Stimulated activated CD4-positive, alpha-beta T cell treated with anti-CD3 and anti-CD28 coated beads, Interleukin-4, amount 100 ng/mL, for 24 hours (primary cell): ENCODE measurements at places on chromosomes 7 and 10.

DNA sequence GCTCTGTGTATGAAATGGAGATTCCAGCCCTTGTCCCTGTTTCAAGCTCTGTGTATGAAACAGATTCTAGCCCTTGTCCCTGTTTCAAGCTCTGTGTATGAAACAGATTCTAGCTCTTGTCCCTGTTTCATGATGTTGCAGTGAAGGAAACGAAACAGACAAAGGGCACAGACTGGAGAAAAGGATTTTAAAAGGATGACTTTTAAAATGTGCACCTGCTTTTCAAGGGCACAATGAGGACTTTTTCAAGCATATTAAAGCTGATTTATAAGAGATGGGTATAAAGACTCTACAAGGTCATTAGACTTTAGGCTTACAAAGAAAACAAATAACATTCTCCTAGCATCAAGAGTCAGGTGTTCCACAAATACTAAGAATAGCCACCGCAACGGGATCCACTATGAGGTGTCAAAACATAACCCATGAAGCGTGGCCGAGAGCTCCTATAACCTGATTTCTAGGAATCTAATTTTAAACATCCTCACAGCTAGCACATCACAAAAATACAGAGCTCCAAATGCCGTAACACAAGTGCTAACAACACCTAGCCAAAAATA, 29.0 kb downstream of the DIP2C start:
- no peak for DNase-seq

DNA sequence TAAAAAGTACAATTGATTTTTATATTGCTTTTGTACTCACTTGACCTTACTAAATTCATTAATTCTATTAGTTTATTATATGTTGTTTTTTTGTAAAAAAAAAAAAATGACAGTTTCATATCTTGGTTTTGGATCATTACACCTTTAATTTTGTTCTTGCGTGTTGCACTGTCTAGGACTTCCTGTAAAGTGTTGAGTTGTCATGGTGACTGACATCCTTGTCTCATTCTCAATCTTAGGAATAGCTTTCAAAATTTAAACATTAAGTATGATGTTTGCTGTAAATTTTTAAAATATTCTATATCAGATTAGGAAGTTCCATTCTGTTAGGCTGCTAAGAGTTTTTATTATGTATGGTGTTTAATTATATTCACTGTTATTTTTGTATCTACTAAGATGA, 139.1 kb downstream of the ARHGAP12 start:
- no peak for DNase-seq

DNA sequence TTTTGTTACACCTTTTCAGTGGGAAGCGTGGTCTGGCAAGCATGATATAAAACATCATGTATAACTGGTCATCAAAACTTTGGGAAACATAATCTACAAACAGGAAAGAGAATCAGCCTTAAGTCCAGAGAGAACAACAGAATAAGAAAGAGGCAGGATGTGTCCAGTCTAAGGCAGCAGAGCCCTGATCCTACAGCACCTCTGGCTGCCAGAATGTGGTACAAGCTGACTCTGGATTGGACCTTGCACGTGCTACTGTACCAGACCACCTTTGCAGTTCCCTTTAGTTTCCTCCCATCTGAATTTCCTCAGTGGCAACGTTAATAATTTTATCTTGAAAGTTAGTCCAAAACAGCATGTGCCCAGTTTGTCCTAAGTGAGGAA, 824.6 kb upstream of the IGFBP3 start:
- no peak for DNase-seq

- no peak for DNase-seq
Measured at GRCh38 chr7:35454575-35455385, 200.9 kb upstream of the TBX20 start.

DNA sequence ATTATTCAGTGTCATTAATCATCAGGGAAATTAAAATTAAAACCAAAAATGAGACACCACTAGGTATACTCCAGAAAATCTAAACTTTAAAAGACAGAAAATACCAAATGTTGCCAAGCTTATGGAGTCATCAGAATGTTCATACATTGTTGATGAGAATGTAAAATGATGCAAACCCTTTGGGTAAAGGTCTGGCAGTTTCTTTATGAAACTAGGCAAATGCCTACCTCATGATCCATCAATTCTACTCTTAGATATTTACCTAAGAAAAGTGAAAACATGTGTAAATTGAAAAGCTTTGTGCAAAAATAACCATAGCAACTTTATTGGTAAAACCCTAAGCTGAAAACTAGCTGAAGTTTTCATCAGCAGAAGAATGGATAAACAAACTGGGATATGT, 329.5 kb upstream of the MEOX2 start:
- no peak for DNase-seq

DNA sequence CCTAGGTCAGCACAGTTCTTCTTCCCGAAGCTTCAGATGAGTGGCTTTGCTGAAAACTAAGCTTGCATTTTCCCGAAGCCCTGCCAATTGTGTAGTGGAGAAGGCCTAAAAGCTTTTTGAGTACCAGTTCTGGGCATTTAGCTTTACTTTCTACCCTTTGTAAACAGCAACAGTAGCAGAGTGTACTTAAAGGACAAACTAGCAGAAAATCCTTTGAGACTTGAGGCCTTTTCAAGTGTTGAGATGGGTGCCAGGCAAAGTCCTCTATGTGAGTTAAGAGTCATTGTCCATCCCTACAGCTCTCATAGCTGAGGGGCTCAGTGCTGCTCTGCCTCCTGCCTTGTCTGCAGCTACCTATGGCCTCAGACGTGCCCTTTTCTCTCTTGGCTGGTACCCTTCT, 368.2 kb downstream of the CCSER2 start:
- no peak for DNase-seq

- no peak for DNase-seq
Measured at GRCh38 chr10:1538531-1539061, 198.7 kb downstream of the ADARB2 start.

- peak; percentile 7 for DNase-seq
Measured at GRCh38 chr10:93701866-93702209, 554 bp downstream of the FRA10AC1 start.

- no peak for DNase-seq
Measured at GRCh38 chr10:97408496-97408992, 7.4 kb upstream of the RRP12 start.

- no peak for DNase-seq
Measured at GRCh38 chr7:95491634-95492314, 6.0 kb downstream of the ASB4 start.

DNA sequence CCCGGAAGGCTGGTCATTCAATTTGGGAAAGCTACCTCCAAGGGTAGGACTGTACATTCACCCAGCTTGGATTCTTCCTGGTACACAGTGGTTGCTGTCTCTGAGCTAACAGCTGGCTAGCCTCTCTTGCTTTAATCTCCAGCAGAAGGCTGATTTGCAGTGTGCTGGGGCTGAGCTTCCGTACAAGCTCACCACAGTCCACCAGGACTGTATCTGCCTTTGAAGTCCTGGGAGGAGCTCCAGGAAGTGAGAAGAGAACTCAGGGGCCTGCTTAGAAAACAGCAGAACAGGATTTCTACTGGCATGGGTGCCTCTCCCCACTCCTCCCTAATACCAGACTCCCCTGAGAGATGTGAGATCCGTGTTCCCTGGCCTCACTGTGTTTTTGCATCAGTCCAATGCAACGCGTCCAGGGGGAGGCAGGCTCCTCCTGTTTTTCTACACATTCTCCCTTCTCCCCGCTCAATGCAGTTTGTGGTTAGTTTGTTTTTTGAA, 6.6 kb downstream of the AFAP1L2 start:
- DNase-seq, result no peak

GRCh38 chr7:91345449-91345848, 81.2 kb downstream of the FZD1 start:
- no peak for DNase-seq

DNA sequence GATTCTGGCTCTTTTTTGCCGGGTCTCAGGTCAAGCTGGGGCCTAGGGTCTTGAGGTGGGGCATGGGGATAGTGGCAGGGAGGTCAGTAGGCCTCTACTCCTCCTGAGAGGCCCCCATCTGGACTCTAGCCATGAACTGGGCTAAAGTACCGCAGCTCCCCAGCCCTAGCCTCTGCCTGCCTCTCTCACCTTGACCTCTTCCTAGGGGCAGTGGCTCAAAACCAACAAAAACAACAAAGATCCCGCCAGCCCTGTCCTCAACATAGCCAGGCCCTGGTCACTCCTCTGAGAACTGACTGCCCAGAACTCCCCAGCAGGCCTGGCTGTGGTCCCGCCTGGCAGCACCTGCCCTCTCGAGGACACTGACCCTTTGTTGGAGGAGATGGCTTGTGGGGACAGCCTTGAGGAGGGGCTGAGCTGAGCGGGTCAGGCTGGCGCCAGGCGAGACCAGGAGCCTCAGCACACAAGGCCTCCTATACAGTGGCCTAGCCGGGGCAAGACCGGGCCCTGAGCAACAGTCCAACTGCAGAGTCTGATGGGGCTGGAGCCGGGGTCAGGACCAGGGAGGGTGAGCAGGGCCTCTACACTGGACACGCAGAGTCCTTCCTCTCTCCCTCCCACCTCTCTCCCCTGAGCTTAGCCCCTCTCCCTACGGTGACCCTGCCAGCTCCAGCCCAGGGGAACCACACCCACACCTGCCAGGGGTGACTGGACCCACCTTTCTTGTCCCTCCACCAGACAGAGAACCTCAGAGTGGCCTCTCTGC, 11.6 kb upstream of the PPIF start:
- DNase-seq, result no peak

DNA sequence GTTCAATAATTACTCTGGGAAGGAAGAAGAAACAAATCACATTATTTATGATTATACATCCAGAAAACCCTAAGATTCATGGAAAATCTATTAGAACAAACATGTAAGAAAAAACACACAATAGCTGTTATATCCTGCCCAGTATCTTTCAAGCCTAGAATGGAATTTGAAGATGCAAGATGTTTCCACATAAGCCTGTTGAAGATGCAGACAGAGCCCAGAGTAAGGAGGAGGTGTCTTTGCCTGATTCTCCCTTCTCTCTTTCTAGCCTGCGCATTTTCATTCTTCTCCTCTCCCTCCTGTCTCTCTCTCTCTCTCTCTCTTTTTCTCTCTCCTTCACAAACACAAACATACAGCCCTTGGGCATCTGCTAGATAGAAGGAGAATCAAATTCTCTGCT, 170.1 kb upstream of the INHBA start:
- DNase-seq, result no peak

- no peak for DNase-seq
Measured at GRCh38 chr7:51126324-51126723, 190.3 kb downstream of the COBL start.

DNA sequence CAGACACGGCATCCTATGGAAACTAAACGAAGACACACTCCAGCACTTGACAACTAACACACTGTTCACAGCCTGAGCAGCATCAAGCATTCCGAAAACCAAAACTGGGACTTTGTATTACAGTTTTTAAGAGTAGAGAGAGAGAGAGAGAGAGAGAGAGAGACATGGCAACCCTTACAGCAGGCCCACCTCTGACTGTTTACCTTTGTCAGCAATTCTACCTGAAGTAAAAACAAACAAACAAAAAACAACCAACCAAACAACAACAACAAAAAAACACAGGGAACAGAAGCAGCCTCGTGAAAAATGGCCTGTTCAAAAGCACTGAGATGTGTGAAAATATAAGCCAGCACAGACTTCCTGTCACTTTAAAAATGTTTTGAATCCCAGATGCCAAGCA, 118.0 kb downstream of the SPAG6 start:
- DNase-seq, result no peak

GRCh38 chr7:25807086-25807611, 344.8 kb upstream of the NFE2L3 start:
- DNase-seq, result no peak

- DNase-seq, result no peak
Measured at GRCh38 chr7:128920913-128921582, 10.5 kb upstream of the KCP start.

- no peak for DNase-seq
Measured at GRCh38 chr7:44897309-44897708, 12.0 kb upstream of the PURB start.

- no peak for DNase-seq
Measured at GRCh38 chr7:157949711-157950110, 612.9 kb downstream of the DNAJB6 start.

- no peak for DNase-seq
Measured at GRCh38 chr10:52053497-52053896, 260.6 kb upstream of the DKK1 start.

GRCh38 chr7:75808106-75808505, 5.5 kb downstream of the CCL24 start:
- DNase-seq, result no peak

- DNase-seq, result no peak
Measured at GRCh38 chr7:100803398-100804161, 23.7 kb downstream of the EPHB4 start.

- no peak for DNase-seq
Measured at GRCh38 chr10:15901889-15902288, 41.6 kb upstream of the MINDY3 start.

- DNase-seq, result no peak
Measured at GRCh38 chr10:11106621-11107374, 89.1 kb downstream of the CELF2 start.

GRCh38 chr10:123299598-123299997, 145.4 kb downstream of the BUB3 start:
- no peak for DNase-seq

- no peak for DNase-seq
Measured at GRCh38 chr7:158283016-158283974, 304.3 kb downstream of the PTPRN2 start.

- no peak for DNase-seq
Measured at GRCh38 chr7:113636727-113637421, 281.9 kb downstream of the PPP1R3A start.

GRCh38 chr10:114304571-114305421, 65.7 kb downstream of the VWA2 start:
- DNase-seq, result peak; percentile 53

DNA sequence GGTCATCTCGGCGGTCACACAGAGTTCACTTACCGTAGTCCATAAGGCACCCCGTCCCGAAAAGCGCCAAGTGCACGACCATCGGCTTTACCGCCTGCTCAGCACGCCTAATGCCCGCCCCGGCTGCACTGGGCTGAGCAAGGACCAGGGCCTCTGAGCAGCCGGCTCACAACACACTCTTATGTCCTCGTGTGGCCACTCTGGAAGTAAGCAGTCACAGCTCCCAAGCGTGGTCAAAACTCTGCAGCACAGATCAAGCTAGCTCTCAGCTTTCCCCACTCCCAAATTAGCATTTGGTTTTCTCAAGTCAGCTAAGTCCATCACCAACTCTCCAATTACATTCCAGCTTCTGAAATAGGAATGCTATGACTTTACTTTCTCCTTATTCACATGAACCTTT, 57.7 kb downstream of the MAD1L1 start:
- no peak for DNase-seq

- DNase-seq, result no peak
Measured at GRCh38 chr10:46283580-46284285, 3.1 kb upstream of the ANTXRL start.

GRCh38 chr7:134798155-134798554, 18.7 kb downstream of the CALD1 start:
- DNase-seq, result no peak

- no peak for DNase-seq
Measured at GRCh38 chr10:78567680-78568455, 500.9 kb upstream of the ZMIZ1 start.
